Neural crest cell (in vitro differentiated cells): ENCODE measurements at places on chromosomes 12 and 14. TPM values are rescaled to one million over a fixed set of nuclear protein-coding genes. Genes with fewer than 3 reads are reported as not detected.

The NID2 gene
- total RNA-seq = 41.6 and 42.5 TPM in 2 replicates

The CSRP2 gene
- total RNA-seq = 76.4 and 80.8 TPM in 2 replicates

The PKP2 gene
- 3.6 TPM in 2 replicates for total RNA-seq

The SLC17A8 gene
- total RNA-seq = not detected in 2 replicates

The KRT82 gene
- total RNA-seq = not detected in 2 replicates

The KRT6C gene
- not detected in 2 replicates for total RNA-seq

The SMCO2 gene
- not detected in 2 replicates for total RNA-seq

The LBHD2 gene
- total RNA-seq = not detected in 2 replicates

The KRT84 gene
- total RNA-seq = not detected in 2 replicates

The DDN gene
- 0.51 and 0.64 TPM in 2 replicates for total RNA-seq

DNA sequence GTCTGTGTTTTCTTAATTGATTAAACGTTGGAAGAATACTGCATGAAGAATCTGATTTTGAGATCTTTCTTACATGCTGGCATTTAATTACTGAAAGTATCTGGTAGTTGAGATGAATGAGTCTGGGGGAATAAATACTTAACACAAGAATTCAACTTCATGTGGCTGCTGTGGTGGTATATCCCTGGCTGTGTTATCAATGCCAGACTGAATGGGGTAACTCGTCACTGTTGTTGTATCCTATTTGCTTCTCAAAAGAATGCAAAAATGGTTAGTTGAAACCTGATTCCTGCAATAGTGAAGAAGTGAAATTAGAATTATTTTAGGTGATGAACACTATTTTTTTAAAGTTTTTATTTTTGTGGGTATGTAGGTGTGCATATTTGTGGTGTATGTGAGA is 72.5 kb downstream of the HMGA2 start:
- H3K36me3 ChIP-seq = no peaks in the 10 kb centered on the region
- H3K27ac ChIP-seq = peak overlapping the region; percentile 90
- H3K27me3 ChIP-seq = no peaks in the 10 kb centered on the region
- H3K4me1 ChIP-seq = peaks cover 80% of the 10 kb centered on the region
- no peak for DNase-seq

- no peaks in the 10 kb centered on the region for H3K4me1 ChIP-seq
- no peak for DNase-seq
- peaks cover 2% of the 10 kb centered on the region for H3K36me3 ChIP-seq
- no peak overlapping the region for H3K4me3 ChIP-seq
These were observed 218.6 kb downstream of the PAX9 start for GRCh38 chr14:36880276-36880675.

GRCh38 chr12:2299206-2299605 is 246.4 kb downstream of the CACNA1C start:
- H3K36me3 ChIP-seq = no peaks in the 10 kb centered on the region
- no peak overlapping the region for H3K4me3 ChIP-seq
- no peak overlapping the region for H3K27ac ChIP-seq
- peaks cover 26% of the 10 kb centered on the region for H3K4me1 ChIP-seq
- H3K27me3 ChIP-seq = no peaks in the 10 kb centered on the region
- DNase-seq = no peak

GRCh38 chr14:104806625-104807465 is 5.9 kb downstream of the ZBTB42 start:
- DNase-seq = no peak
- no peak overlapping the region for H3K27ac ChIP-seq
- peaks cover 17% of the 10 kb centered on the region for H3K27me3 ChIP-seq

GRCh38 chr12:44526655-44527182 is 349.4 kb downstream of the NELL2 start:
- peaks cover 7% of the 10 kb centered on the region for H3K36me3 ChIP-seq
- peaks cover 6% of the 10 kb centered on the region for H3K4me1 ChIP-seq
- no peak for DNase-seq

DNA sequence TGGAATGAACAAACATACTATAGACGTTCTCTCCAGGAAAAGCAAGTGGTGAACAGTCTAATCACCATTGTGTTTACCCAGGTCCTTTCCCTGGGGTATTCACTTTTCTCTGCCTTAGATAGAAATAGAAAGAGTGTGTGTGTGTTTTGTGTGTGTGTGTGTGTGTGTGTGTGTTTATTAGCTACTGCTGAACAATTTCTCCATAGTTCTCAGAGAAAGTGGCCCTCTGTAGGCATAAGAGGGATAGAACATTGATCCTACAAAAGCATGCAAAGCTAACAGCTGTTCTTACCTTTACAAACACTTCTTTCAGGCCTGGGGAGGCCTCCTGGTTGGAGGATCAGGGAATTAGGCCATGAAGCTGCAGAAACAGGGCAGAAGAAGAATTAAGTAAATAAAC is 665.7 kb upstream of the TBX3 start:
- no peaks in the 10 kb centered on the region for H3K36me3 ChIP-seq
- DNase-seq = no peak
- H3K27me3 ChIP-seq = peaks cover 9% of the 10 kb centered on the region
- H3K4me1 ChIP-seq = peaks cover 9% of the 10 kb centered on the region

- no peaks in the 10 kb centered on the region for H3K36me3 ChIP-seq
- DNase-seq = no peak
- H3K27ac ChIP-seq = no peak overlapping the region
- H3K27me3 ChIP-seq = peaks cover 15% of the 10 kb centered on the region
- H3K4me3 ChIP-seq = no peak overlapping the region
- H3K4me1 ChIP-seq = no peaks in the 10 kb centered on the region
These were observed 90.0 kb downstream of the DHRS2 start for GRCh38 chr14:23725980-23726710.

DNA sequence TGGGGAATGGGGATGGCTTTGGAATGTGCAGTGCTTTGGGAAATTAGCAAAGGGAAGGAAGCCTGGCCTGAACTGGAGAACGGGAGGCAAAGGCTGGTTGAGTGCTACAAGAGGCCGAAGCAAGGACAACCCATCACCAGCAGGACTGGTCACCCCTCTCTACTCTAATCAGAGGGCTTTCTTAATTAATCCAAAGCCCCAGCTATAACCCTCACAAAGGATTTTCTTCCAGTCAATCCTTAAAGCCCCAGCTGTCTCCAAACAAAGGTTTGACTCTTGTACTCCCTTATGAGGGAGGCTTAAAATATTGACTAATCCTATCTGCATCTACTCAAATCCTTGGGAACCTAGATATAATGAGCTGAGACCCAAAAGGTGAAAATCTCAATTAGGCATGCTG is 256.3 kb downstream of the NTF3 start:
- no peaks in the 10 kb centered on the region for H3K27me3 ChIP-seq
- no peaks in the 10 kb centered on the region for H3K36me3 ChIP-seq
- no peak for DNase-seq

GRCh38 chr14:54722791-54723432 is 156.0 kb downstream of the SAMD4A start:
- no peaks in the 10 kb centered on the region for H3K27me3 ChIP-seq
- H3K4me3 ChIP-seq = no peak overlapping the region
- peaks cover 26% of the 10 kb centered on the region for H3K4me1 ChIP-seq
- no peak for DNase-seq
- no peaks in the 10 kb centered on the region for H3K36me3 ChIP-seq

GRCh38 chr12:111353603-111354295 is 15.1 kb downstream of the PHETA1 start:
- H3K4me3 ChIP-seq = no peak overlapping the region
- no peaks in the 10 kb centered on the region for H3K27me3 ChIP-seq
- no peaks in the 10 kb centered on the region for H3K4me1 ChIP-seq
- H3K36me3 ChIP-seq = peaks cover 6% of the 10 kb centered on the region

GRCh38 chr14:76203086-76204001 is 51.6 kb downstream of the GPATCH2L start:
- no peak for DNase-seq
- peaks cover 1% of the 10 kb centered on the region for H3K4me1 ChIP-seq
- H3K36me3 ChIP-seq = peaks cover 20% of the 10 kb centered on the region
- H3K27me3 ChIP-seq = no peaks in the 10 kb centered on the region
- no peak overlapping the region for H3K4me3 ChIP-seq

DNA sequence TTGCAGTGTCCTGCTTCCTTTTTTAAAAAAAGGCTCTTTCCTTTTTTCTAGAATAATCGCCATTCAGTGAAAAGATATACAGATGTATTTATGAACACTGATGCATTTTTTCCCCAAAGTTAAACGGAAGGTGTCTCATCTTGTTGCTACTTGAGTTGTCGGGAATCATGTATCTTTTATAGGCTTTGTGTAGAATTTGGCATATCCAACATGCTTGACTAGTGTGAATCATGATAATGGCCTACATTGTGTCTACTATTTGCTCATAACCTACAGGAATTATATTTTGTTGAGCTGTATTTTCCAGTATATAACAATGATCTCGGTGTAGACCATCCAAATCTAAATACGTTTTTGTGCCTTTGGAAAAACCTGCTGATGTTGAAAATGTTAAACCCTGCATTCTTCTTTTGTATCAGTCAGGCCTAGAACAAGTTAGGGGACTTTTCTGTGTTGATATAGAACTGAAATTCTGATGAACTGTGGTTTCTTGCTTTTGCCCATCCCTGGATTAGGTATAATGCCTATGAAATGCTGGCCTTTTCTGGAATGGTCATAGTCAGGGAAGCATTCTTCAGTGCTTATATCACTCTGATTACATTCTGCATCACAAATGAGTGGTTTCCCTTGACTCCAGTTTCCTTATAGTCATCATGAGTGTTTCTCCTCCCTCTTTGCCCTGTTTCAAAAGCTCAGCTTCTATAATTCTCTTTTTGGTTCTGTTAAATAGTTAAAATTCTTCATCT is 10.8 kb downstream of the BMAL2 start:
- H3K27me3 ChIP-seq = peaks cover 2% of the 10 kb centered on the region
- no peak overlapping the region for H3K27ac ChIP-seq
- no peaks in the 10 kb centered on the region for H3K36me3 ChIP-seq
- no peak for DNase-seq
- no peak overlapping the region for H3K4me3 ChIP-seq

GRCh38 chr12:27359578-27360340 is 27.1 kb downstream of the BMAL2 start:
- H3K36me3 ChIP-seq = no peaks in the 10 kb centered on the region
- H3K27me3 ChIP-seq = no peaks in the 10 kb centered on the region
- no peaks in the 10 kb centered on the region for H3K4me1 ChIP-seq
- no peak for DNase-seq

- H3K36me3 ChIP-seq = no peaks in the 10 kb centered on the region
- no peaks in the 10 kb centered on the region for H3K4me1 ChIP-seq
- H3K27ac ChIP-seq = no peak overlapping the region
- no peaks in the 10 kb centered on the region for H3K27me3 ChIP-seq
These were observed 282.7 kb downstream of the AKAP6 start for GRCh38 chr14:32611752-32612151.

DNA sequence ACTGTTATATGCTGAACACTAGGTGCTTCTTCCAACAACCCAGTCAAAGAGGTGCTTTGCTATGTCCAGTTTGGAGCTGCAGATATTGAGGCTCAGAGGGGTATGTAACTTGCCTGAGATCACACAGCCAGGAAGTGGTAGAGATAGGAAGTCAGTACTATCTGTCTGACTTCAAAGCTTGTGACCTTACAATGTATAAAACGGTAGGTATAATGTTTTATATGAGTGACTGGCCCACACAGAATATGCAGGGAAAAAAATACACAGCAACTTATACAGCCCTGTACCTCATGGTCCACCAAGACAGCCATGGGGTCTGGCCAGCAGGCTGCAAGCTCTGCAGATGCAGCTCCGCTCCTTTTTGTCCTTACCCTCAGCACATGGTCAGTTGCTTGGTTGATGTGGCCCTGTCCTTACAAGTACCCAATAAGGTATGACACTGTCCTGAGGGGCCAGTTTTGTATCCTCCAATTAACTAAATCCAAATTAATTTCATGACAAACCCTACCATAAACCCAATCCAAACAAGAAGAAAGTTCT is 3.9 kb upstream of the KRT4 start:
- no peak overlapping the region for H3K27ac ChIP-seq
- H3K27me3 ChIP-seq = peaks cover 5% of the 10 kb centered on the region
- H3K36me3 ChIP-seq = no peaks in the 10 kb centered on the region
- no peak for DNase-seq

- H3K36me3 ChIP-seq = no peaks in the 10 kb centered on the region
- peak overlapping the region; percentile 22 for H3K27ac ChIP-seq
- H3K4me1 ChIP-seq = peaks cover 9% of the 10 kb centered on the region
- peaks cover 3% of the 10 kb centered on the region for H3K27me3 ChIP-seq
These were observed 135.5 kb upstream of the CPM start for GRCh38 chr12:69068448-69068847.

- peaks cover 19% of the 10 kb centered on the region for H3K36me3 ChIP-seq
- peaks cover 19% of the 10 kb centered on the region for H3K4me1 ChIP-seq
- H3K27me3 ChIP-seq = no peaks in the 10 kb centered on the region
- peak overlapping the region; percentile 47 for H3K27ac ChIP-seq
These were observed 7.9 kb downstream of the FOXN3 start for GRCh38 chr14:89408907-89409700.

GRCh38 chr14:68214431-68214830 is 394.9 kb downstream of the RAD51B start:
- H3K27me3 ChIP-seq = no peaks in the 10 kb centered on the region
- H3K4me3 ChIP-seq = no peak overlapping the region
- H3K36me3 ChIP-seq = no peaks in the 10 kb centered on the region
- H3K4me1 ChIP-seq = peaks cover 8% of the 10 kb centered on the region
- no peak overlapping the region for H3K27ac ChIP-seq

- no peak for DNase-seq
- H3K27ac ChIP-seq = peak overlapping the region; percentile 31
- H3K27me3 ChIP-seq = no peaks in the 10 kb centered on the region
- peaks cover 36% of the 10 kb centered on the region for H3K4me1 ChIP-seq
- H3K36me3 ChIP-seq = no peaks in the 10 kb centered on the region
These were observed 78.7 kb downstream of the LRRC74A start for GRCh38 chr14:76904740-76905569.

DNA sequence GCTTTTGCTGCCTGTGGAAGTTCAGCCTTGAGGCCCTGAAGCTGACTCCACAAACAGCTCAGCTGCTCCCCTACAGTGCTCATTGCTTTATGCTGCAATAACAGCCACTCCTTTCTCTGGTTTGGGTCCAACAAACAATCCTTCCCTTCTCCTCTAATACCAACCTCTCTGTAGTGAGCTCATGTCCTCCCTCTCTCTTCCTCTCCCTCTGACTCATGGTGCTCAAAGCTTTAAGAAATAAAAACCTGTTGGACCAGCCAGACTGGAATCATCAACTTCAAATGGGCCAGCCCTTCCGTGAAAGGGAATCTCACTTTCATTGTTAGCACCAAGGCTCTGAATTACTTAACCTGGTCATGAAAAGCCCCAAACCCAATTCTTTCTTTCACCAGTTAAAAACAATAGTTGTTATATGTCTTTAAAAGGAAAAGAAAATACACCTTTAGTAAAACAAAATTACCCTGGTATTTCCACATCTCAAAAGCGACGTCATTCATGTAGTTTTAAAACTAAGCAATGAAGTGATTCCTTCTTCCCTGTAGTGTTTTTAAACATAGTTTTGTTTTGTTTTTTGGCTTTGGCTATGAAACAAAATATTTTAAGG is 126.4 kb downstream of the DUSP6 start:
- no peaks in the 10 kb centered on the region for H3K27me3 ChIP-seq
- H3K36me3 ChIP-seq = no peaks in the 10 kb centered on the region
- H3K4me3 ChIP-seq = no peak overlapping the region
- H3K4me1 ChIP-seq = peaks cover 58% of the 10 kb centered on the region
- H3K27ac ChIP-seq = no peak overlapping the region

DNA sequence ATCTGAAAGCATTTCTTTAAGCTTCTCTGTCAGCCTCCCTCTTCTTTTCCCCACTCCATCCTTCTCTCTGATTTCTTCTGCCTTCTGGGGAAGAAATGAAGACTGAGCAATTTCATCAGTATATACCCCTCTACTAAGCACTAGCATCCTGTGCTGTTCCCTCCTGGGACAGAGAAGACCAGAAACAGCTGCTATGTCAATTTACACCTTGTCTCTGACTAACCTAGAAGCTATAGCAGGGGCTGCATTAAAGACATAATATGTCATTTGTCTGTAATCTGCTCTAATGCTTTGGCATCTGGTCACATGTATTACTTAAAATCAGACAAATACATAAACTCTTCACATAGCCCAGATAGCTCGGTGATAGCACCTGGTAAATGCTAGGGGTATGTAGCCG is 296.9 kb downstream of the PAWR start:
- H3K27ac ChIP-seq = no peak overlapping the region
- no peak for DNase-seq
- H3K36me3 ChIP-seq = no peaks in the 10 kb centered on the region
- H3K4me1 ChIP-seq = no peaks in the 10 kb centered on the region
